Psoas muscle (tissue), 8 donors: ENCODE measurements at places on chromosomes 5 and 9.

DNA sequence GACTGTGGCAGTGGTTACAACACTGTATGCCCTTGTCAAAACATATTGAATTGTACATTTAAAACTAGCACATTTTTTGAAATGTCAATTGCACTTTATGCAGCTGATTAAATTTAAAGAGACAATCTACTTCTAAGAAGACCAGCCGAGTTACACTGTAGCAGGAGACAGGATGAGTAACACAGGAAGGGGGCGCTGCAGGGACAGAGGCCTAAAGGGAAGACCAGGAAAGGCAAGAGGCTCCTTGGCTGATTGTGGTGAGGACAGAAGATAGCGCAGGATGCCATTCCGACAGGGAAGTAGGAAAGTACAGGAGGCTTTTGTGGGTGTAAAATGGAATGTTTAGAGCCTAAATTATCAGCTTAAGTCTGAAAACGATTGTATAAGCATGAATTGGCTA lies 28.2 kb upstream of the PPP2R2B start:
- no peak for DNase-seq

- peak; percentile 19 for DNase-seq
These were observed 363.2 kb downstream of the GLIS3 start for GRCh38 chr9:3936520-3937235.

DNA sequence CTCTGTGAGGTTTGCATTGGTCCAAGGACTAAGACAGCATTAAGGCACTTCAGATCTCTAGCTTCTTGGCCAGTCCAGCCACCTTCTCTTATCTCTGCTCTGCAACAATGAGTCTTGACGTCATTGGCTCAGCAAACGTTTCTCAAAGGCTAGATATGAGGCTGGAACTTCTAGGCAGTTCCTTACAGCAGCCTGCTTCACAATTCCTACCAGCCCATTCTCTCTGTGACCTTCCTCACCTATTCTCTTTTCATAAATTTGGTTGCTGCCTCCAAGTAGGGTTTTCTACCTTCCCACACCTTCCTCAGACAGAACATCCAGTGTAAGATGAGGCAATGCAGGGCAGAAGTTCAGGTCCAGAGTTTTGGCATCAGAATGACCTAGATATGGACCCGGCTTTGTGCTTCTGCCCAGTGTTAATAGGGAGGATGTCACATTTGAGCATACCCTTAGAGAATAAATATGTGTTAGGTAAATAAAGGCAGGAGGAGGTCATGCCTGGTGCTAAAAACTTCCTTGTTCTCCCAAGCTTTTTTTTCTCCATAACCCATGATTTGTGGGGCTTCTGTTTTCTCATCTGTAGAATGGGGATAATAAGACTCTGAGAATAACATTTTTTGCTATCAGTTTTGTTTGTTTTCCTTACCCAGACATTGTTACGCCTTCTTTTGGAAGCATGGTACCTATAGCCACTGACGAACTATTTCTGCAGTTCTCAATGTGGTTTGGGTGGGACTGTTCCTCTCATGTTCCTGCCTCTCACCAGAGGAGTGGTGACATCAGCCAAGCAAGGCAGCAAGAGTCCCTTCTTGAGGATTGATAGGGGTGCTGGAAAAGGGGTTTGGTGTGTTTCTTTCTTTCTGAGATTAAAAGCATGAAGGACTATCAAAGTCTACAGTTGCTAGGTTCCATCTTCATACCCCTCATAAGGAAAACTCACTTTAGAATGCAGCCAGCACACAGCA lies 220.6 kb upstream of the TRIM32 start:
- no peak for DNase-seq

DNA sequence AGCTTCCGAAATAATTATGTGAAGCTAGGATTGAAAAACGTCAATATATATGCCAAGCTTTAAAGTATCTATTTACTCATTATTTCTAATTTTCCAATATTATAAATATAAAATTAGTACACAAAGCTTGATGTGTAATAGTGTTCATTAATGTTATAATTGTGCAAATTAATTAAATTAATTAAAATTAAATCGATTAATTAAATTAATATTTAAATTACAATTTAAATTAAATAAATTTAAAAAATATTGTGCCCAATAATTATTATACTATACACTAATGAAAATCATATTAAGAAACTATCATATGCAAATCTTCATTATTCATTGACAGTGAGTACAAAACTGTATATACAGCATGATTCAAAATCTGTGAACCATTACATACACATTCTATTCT lies 409.8 kb downstream of the FAM170A start:
- DNase-seq = no peak

DNA sequence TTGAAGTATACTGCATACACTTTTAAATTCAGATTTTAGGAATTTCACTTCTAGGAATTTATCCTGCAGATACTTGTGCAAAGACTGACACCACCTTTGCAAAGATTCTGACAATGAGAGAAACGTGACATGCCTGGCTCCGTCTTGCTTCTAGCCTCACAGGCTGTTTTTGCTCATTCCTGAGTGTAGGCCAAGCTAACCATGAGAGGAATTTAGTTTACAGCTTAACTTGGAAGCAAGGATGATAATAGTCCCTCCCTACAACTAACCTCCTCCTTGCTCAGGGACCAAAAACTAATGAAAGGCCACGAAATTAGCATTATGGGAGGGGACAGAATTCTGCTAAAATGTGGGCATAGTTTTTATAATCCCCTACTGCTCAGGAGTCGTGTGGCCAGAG lies 31.1 kb downstream of the C5orf22 start:
- DNase-seq = no peak
